Central memory CD4-positive, alpha-beta T cell (primary cell): ENCODE measurements at places on chromosomes 1 and 21.

DNA sequence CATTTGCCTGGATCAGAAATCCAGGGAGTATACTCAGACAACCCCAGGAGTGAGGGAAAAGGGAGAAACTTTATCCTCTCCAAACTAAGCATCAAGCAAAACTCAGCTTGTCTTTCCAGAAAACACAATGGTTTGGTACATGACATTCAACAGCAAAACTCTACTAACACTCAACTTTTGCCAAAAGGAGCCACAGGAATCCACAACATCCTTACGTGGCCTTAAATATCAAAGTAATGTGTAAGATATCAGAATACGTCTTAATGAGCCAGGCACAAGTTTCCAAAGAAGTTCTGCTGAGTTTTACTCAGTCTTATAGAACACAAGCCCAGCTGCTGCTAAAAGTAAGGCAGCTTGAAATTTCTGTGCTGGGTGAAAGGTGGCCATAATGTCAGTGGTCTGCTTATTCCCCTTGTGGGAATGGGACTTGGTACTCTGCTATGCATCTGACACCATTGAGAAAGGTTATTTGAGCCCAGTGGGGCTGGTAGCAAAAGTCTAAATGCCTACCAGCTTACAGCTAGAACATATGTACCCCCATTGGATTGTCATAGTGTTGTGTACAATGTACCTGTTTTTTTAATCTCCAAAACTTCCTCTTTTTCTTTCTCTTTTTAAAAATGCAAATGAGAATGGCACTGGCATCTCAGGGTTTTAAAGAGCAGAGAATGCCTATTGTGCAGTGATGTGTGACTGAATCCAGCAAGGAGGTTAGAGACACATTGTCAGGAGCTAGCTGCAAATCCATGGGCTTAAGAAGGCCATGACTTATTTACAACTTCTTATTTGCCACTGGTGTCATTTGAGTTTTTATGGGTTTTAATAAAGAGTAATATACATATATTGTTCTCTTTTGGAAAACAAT is 62.0 kb upstream of the ST6GALNAC3 start:
- DNase-seq: no peak

DNA sequence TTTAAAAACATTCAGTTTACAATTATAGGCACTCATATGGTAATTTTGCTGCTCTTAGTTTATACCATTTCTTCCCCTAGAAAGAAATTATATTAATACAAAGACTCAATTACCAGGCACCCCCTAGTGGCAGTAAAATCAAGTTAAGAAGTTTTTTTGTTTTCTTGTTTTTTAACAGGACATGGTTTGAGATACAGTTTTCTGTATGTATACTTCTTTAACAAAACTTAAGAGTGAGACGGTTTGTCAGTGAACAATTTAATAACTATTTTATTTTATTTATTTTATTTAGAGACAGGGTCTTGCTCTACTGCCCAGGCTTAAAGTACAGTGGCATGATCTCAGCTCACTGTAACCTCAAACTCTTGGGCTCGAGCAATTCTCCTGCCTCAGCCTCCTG is 224.6 kb downstream of the FAF1 start:
- DNase-seq: no peak

- DNase-seq: no peak
These were observed 444.7 kb upstream of the NFIA start for GRCh38 chr1:60637651-60638050.

GRCh38 chr1:244350027-244350426 is 101.7 kb downstream of the ADSS2 start:
- DNase-seq: no peak

DNA sequence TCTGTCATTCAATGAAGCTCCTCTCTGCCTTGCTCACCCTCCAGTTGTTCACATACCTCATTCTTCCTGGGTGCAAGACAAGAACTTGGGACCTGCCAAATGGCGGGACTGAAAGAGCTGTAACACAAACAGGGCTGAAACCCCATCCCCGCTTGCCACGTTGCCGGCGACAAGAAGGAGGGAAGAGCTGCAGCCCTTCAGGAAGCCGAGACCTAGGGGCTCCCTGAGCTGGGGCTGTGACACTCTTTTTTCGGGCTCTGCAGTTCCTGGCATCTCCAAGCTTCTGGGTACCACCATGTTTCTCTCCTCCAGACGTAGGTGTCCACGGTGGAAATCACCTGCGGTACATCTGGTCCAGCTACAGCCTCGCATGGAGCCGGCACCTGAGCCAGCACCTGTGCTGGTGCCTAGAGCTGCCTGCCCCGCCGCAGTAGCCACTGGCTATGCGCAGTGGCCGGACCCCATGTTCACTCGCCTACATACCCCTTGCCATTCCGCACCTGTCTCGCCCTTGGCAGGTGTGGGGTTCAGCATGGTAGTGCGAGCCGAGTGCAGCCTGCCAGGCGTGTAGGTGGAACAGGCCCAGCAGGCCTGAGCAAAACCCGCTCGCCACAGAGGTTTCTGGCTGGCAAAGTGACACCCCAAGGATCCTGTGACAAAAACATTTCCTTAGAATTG is 367.0 kb upstream of the NEGR1 start:
- no peak for DNase-seq

GRCh38 chr21:14814991-14815390 is 249.8 kb downstream of the NRIP1 start:
- DNase-seq: no peak

GRCh38 chr1:214331827-214332423 is 51.0 kb downstream of the SMYD2 start:
- DNase-seq: peak; percentile 29

DNA sequence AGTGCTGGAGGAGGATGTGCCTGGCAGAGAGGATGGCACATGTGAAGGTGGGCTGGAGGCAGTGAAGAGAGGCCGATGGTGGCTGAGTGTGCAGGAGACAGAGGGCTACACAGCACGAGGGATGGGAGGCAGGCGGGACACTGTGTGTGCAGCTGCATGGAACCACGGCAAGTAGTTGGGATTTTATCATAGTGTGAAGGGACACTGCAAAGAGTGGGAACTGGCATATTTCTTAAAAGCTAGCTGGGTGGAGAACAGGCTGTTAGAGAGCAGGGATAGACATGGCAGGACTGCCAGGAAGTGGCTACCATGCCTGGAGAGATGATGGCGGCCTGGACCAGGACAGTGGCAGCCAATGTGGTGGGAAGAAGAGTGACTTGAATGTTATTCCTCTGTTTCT is 102.4 kb upstream of the TLR5 start:
- no peak for DNase-seq

GRCh38 chr1:31628931-31629556 is 11.6 kb downstream of the HCRTR1 start:
- DNase-seq: no peak

DNA sequence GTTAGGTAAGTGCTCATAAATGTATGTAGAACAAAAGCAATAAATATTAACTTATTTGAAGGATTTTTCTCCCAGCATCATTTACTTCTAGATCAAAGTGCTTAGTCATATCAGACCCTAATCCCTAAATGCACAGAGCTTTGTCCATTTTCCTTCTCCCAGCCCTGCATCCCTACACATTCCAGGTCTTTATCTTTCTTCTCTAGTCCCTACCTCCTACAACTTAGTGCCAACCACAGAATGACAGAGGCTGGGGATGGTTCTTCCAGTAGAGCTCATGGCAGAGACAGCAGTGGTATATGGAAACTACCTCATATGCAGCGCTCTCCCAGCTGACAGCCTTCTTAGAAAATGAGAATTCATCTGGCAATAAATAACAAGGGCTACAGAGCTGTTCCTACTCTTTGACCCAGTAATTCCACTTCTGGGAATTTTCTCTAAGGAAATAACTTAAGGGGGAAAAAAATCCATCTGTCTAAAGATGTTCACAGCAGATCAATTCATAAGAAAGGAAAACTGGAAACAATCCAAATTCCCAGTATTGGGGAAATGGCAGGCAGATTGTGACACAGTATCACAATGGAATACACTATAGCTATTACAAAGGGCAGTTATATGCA is 62.9 kb upstream of the ROR1 start:
- DNase-seq: no peak

DNA sequence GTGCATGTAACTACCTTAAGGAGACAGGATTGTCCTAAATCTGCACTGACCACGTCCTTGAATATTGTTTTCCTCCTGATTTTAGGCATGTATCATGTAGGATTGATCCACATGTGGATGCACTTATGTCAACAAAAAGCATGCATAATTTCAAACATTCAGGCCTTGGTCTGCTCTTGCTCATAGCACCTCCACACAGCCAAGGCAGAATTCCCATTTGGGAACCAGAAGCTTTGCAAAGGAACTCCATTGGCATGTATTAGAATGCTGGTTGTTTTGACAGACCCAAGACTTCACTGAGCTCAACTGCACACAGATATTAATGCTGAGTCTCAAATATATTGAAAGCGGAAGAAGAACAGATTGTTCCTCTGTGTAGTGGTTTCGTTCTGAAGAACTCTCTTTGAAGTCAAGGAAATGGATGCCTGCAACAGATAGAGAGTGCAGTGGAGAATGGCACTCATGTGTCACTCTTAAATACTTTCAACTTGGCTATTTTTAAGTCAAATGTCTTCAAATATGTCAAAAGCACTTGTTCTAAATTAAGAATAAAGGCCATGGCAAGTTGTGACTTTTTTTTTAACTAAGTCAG is 387.6 kb downstream of the LTN1 start:
- peak; percentile 53 for DNase-seq

- no peak for DNase-seq
These were observed 78.1 kb downstream of the PCBP3 start for GRCh38 chr21:45721671-45722070.

DNA sequence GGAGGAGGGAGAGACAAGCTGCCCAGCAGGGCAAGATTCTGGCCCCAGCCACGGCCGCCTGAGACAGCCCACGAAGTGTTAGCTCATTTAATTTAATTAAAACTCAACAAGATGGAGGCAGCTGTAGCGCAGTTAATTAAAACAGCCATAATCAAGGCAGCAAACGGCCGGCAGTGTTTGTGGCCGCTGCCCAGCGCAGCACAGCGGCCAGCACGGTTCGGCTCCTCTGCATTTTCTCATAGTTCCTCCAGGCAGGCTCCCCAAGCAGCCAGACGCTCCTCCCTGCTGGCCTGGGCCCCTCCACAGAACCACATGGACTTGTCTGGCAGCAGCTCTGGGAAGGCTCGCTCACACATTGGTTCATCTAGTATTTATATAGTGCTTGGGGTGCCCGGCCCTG is 40.0 kb downstream of the PTPRF start:
- no peak for DNase-seq

DNA sequence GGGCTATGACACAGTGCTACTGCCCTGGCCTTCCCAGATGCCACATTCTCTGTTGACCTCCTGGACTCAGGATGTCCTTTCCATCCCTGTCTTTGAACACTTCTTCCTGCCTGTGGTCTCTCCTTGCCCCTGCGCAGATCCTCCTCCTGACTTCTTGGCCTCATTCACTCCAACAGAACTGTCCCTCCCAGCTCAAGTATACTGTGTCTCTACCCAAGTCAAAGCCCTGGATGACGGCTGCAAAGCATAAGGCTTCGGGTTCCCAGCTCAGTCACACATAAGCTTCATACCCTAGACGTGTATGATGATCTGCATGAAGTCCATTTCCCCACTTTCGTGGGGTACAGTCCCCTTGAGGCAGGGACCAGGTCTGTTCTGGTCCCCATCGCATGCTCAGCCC is 328.2 kb upstream of the VAMP3 start:
- no peak for DNase-seq

GRCh38 chr21:23861911-23862504 is 1745.3 kb downstream of the MRPL39 start:
- no peak for DNase-seq

DNA sequence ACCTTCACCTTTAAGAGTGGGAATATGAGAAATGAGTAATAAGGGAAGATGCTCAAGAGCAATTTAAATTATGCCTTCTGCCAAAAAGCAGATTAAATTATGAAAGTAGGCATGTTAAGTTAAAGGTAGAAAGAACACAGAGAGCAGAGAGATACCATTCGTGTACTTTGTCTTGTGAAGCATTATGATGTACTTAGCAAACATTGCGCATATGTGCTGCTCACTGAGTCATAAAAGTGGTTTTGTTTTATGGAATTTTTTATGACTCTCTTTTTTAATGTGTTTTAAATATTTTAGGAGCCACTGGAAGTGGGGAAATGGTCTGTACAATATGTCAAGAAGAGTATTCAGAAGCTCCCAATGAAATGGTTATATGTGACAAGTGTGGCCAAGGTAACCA is 35.3 kb downstream of the MTF2 start:
- no peak for DNase-seq

DNA sequence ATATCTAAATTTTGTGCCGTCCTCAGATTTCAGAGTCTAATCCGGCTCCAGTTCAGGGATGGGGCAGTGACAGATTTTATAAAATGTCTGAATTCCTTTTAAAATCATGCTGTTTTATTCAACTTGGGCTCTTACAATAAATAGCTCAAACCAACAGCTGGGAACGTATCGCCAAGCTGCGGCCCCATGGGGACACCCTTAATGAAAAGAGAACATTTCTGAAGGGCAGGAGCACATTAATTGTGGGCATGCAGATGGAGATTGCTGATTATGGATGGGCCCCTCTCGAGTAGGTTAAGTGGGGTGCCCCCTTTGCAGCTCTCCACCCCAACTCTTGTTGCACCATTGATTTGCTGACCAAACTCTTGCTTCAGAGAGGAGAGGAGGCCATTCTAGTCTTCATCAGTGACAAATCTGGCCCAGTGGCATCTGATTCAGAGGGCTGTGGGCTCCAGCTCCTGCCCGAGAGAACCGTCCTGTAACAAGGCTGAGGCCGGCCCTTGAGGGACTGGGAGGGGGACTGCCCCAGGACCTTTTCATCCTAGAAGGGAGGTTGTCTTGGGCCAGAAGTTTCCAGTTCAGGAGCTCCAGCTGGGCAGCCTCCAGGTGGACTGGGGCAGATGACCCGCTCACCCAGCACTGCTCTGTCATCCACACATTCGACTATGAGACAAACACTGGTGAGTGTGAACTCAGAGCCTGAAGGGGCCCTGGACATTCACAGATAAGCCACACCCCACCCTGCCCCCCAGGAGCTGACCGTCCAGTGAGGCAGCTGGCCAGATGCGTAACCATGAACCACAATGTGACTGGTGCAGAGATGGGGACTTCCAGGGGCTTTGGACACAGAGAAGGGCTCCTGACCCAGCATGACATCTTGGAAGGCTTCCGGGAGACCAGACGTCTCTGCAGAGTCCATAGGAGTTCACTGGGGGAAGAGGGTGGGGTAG is 55.1 kb upstream of the TMEM51 start:
- no peak for DNase-seq

DNA sequence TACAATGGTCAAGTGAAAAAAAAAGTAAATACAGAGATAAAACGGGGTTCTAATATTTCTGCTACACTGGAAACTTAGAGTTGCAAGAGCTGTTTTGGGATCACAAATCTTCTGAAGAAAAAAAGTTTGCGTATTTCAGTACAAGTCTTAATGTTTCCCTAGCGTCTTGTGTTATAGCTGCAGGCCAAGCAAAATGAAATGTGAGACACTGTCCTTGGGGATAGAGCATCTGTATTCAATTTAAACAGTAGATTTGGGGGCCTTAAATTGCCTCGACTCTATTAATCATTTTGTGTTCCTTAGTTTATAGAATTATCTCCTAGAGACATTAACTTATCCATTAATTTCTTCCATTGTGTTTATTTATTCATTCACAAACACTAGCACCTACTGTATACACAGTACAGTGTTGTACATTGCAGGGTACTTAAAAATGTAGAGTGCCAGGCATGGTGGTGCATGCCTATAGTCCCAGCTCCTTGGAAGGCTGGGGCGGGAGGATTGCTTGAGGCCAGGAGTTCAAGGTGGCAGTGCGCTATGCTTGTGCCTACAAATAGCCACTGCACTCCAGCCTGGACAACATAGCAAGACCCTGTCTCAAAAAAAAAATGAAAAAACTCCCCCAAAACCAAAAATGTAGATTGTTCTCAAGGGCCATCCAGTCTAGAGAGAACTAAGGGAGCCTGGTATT is 7.9 kb downstream of the DISC1 start:
- no peak for DNase-seq

- no peak for DNase-seq
These were observed 15.7 kb upstream of the HAX1 start for GRCh38 chr1:154256686-154257085.
